ENCODE measurements at places on chromosomes 4 and X. TPM values are rescaled to one million over a fixed set of nuclear protein-coding genes. Genes with fewer than 3 reads are reported as not detected.

DNA sequence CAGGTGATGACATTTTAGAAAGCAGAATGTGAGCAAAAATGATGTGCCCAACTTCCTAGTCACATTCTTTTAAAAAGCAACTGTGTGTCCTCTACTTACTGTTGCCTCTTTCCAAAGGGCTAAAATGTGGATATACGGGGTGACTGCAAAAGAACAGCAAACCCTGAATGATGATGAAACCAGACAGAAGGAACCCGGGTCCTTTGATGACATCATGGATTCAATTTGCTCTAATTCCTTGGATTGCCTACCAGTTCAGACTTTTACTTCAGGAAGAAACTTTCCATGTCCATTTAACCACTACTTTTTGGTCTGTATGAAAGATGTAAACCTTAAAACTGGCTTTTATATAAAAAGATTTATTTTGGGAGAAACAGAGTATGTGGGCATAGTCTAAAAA is 190.9 kb upstream of the MAB21L2 start:
- DNase-seq: no peak

DNA sequence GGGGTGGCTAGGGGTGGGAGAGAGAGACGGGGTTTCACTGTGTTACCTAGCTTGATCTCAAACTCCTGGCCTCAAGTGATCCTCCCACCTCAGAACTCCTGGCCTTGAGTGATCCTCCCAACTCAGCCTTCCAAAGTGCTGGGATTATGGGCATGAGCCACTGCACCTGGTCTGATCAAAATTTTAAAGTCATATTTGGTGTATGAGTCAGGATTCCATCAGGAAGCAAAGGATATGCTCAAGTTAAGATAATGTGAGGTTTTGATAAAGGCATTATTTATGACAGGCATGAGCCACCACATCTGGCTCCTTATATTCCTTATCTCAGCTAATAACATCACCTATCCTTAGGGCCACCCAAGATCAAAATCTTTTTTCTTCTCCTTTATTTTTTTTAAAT is 182.0 kb downstream of the SLC4A4 start:
- DNase-seq: no peak

GRCh38 chrX:24117258-24117657 is 32.3 kb upstream of the ZFX start:
- peak; percentile 88 for DNase-seq

DNA sequence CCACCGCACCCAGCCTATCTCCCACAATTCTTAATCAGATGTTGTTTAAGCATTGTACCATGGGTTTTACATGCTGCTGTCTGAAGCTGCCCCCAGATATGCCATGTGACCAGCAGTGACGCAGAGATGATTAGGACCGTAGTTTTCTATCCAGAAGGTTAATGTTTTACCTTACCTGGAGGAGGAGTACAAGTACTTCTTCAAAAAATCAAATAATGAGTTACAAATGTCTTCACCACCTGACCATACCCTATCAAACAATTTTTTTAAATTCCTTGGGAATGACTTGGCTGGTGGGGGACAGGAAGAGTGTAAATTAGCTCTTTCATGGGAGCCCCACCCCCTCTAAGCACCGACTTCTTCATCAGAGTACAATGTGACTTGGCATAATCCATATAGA is 16.2 kb upstream of the SGMS2 start:
- no peak for DNase-seq

GALNTL6 gene
- total RNA-seq: not detected

RNF212 gene
- 6.9 TPM for total RNA-seq

IQCM gene
- total RNA-seq: 0.27 TPM

XG gene
- total RNA-seq: 13.8 TPM

PNCK gene
- total RNA-seq: 0.33 TPM

Measured in fibroblast of the aortic adventitia (primary cell).